Kidney epithelial cell (primary cell): ENCODE measurements at places on chromosomes 11 and 22.

DNA sequence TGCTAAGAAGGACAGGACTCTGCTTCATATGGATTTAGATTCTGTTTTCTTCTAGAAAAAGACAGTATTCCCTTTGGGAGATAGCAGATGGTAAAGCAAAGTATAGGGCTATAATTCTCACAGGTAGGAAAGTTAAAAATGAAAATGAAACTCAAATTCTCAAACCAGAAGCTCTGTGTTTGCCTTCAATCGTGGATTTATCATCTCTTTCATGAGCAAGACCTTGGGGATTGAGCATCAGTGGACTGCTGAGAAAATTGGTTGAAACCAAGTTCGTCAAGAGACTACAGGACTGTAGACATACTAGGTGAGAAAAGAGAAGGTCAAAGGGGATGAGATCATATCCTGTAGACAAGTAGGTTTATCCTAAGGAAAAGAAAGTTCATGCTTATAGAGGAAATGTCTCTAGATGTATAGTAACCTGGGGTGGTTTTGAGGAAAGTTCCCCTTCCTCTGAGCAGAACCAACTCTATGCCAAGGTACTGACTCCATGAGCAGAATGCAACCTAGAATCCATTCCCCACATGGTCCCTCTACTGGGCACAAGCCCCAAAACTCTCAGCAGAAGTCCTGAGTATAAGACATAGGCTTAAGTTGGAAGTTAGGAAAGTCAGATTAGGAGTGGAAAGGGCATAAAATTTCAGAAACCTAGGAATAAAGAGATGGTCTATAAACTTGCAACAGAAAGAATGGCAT lies 46.5 kb downstream of the SLC5A12 start:
- DNase-seq: no peak

DNA sequence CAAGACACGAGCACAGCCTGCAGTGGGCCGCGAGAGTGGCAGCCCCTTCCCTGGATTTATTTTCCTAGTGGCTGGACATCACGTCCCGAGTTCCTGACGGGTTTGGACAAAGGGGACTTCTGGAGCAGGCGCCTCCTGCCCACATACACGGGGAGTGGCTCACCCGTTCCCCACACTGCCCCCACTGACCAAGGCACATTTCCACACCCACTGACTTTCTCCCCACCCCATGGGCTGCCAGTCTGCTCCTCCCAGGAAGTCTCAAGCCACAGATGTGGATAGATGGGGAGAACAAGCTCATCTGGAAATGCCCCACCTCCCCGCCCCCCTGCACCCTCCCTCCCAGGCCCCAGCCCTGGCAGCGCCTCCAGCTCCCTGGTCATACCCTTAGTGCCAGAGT lies 34.0 kb upstream of the FADD start:
- no peak for DNase-seq

DNA sequence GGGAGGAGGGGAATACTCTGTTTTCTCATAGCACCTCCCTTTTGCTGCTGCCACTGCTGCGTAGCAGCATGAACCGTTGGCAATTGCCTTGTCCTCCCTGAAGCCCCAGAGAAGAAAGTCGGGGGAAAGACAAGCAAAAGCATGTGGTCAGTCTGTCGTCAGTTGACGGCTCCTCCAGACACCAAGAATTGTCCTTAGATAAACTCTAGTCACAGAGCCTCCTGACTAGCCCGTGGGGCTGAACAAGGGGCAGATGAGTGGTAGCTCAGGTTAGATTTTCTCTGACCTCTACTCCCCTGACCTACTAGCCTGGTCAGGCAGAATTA lies 126.4 kb upstream of the HSD17B12 start:
- DNase-seq: no peak

DNA sequence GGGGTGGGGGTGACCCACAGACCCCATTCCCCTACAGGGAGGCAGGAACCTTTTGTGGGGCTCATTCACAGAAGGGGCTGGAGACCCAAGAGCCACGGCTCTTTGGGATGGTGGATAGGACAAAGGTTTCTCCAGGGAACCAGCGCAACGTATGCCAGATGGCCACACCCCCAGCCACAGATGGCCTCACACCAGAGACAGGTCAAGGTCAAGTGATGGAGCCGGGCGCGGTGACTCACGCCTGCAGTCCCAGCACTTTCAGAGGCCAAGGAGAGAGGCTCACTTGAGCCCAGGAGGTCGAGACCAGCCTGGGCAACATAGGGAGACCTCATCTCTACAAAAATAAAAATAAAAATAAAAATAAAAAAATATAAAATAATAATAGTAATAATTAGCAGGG lies 17.1 kb upstream of the BRSK2 start:
- DNase-seq: no peak

GRCh38 chr11:119148720-119149017 lies 183 bp upstream of the ABCG4 start:
- DNase-seq: no peak

- DNase-seq: no peak
Measured at GRCh38 chr11:115674176-115674936, 170.1 kb upstream of the CADM1 start.

GRCh38 chr22:29450222-29450621 lies 11.8 kb downstream of the RFPL1 start:
- DNase-seq: no peak

DNA sequence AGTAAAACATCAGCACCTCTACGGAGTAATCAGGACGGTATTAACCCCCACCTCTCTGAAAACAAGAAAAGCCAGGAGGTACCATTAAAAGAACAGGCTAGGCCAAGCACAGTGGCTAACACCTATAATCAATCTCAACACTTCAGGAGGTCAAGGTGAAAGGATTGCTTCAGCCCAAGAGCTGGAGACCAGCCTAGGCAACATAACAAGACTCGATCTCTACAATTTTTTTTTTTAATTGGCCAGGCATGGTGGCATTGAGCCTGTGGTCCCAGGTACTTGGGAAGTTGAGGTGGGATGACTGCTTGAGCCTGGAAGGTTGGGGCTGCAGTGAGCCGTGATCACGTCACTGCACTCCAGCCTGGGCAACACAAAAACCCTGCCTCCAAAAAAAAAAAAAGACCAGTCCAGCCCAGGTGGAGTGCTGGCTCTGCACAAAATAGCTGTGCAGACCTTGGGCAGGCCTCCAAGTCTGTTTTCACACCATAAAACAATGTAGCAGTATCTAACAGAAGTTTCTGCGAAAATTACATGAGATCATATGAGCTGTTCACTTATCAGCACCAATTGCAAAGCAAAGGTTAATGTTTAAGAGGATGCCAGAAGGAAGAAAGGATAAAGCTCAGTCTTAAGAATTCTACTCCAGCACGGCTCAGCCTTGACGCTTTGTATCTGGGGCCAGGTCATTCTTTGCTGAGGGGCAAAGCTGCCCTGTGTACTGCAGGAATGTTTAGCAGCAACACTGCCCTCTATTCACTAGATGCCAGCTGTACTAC lies 14.8 kb downstream of the CHKA start:
- DNase-seq: no peak

- peak; percentile 52 for DNase-seq
Measured at GRCh38 chr11:63564056-63564774, 1.0 kb upstream of the PLAAT2 start.

DNA sequence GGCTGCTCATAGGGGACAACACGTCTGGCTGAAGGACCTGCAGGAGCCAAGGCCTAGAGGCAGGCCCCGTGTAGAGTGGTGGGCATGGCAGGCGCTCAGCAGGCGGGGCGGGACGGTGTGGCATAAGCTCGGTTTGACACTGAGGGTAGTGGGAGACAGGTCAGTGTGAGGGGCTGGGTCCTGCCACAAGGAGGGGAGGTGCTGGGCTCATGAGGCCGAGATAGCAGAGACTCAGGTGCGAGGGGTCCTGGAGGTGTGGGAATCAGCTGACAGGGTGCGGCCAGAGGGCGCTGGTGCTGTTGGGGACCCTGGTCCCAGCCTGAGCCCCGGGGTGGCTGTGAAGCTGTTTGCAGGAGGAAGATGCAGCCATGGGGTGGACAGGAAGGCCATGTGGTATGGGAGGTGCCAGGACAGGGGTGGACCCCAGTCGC lies 6.7 kb downstream of the SLC22A12 start:
- no peak for DNase-seq

DNA sequence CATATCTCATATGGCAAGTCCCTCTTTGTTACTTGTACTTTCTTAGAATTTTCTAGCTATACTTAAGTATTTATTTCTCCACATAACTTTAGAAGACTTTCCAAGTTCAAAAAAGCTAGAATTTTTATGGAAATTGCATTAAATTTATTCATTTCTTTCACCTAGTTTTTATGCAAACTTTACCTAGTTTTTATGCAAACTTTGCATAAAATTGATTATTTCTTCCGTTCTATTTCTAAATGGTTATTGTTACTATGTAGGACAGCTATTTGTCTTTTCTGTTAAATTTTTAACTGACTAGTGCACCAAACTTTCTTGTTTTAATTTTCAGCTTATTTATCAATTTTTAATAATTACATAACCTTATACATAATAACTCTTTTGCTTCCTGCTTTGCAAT lies 3.2 kb upstream of the CREBZF start:
- DNase-seq: no peak

GRCh38 chr11:28132548-28132947 lies 24.4 kb downstream of the METTL15 start:
- no peak for DNase-seq

- DNase-seq: no peak
Measured at GRCh38 chr11:32704261-32704660, 90.2 kb downstream of the CCDC73 start.

GRCh38 chr11:117670443-117670842 lies 126.6 kb downstream of the DSCAML1 start:
- DNase-seq: no peak

GRCh38 chr22:45885171-45885840 lies 91.7 kb downstream of the WNT7B start:
- no peak for DNase-seq

GRCh38 chr11:131999955-132000354 lies 629.5 kb downstream of the NTM start:
- DNase-seq: no peak

DNA sequence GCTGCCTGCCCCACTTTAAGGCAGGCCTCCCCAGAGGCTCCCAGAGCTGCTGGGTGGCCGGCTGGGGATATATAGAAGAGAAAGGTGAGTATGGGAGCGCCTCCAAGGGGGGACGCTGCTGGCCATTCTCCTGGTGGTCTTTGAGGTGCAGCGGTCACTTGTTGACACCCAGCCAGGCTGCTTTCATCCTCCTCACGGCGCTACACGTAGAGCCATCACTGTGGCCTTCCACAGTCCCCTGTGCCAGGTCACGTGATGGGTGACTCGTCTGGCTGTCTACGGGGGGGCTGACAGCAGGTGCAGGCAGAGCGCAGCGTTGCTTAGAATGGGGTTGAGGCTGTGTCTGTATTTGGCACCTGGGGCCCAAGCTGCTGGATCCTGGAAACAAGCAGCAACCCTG lies 1.9 kb downstream of the ACR start:
- DNase-seq: no peak

DNA sequence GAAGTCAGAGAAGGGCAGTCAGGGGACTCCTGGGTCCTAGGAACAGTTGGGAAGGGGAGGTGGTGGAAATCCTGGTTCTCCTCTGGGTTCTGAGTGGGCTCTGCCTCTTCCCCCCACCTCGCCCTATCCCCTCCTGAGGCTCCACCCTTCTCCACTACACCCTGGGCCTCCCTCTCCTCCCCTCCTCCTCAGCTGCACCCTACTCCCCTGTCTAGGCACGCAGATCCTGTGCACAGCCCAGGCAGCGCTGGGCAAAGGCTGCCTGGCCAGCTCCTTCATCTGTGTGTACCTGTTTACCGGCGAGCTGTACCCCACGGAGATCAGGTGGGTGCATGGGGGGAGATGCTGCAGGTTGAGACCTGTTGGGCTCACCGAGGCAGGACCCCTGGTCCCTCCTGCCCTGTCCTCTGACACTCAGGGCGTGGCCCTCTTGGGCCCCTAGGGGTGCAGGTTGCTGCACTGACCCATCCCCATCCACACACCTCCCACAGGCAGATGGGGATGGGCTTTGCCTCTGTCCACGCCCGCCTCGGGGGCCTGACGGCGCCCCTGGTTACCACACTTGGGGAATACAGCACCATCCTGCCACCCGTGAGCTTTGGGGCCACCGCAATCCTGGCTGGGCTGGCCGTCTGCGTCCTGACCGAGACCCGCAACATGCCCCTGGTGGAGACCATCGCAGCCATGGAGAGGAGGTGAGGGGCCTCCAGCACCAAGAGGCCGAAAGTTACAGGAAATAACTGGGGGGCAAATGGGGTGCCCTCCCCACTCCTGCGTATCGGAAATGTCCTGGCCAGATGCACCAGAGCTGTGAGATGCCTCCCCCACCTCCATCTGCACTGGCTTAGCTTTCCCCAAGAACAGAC lies 25.3 kb upstream of the POLA2 start:
- DNase-seq: no peak

DNA sequence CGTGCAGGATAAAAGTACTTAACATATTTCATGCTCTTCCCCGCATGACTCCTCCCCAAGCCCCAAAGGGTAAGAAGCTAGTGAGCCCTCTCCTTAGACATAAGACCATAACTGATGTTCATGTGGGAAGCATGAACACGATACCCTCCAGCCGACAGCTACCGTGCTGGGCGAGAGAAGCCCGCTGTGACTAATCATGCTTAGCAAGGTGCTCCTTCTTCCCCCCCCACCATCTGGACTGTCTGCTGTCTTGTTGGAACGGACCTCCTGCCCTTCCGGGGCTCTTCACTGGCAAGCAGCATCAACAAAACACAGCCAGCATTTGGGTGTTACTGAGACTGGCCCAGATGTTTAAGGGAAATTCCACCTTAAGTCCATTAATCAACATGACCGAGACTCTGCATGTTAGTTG lies 200.6 kb downstream of the DBX1 start:
- no peak for DNase-seq

DNA sequence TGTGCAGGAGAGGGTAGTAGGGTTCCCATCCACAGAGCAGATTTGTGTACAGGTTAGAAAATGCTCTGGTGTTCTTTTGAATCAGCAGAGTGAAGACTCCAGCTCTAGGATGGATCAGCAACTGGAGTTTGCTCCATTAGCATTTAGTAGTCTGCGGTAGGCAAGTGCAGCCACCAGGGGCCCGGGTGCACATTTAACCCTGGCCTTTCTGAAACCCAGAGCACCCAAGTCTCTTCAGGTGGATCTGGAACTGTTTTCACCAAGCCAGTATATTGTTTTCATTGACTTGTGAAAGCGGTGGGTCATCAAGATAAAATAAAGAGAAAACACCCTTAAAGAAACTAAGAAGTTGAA lies 100.8 kb upstream of the CLPB start:
- no peak for DNase-seq

GRCh38 chr11:63986156-63986931 lies at the start of gene OTUB1:
TSS of gene OTUB1 (plus strand) at chr11:63986438. CDS start at chr11:63986457, 19 bp downstream.
- DNase-seq: peak; percentile 71

DNA sequence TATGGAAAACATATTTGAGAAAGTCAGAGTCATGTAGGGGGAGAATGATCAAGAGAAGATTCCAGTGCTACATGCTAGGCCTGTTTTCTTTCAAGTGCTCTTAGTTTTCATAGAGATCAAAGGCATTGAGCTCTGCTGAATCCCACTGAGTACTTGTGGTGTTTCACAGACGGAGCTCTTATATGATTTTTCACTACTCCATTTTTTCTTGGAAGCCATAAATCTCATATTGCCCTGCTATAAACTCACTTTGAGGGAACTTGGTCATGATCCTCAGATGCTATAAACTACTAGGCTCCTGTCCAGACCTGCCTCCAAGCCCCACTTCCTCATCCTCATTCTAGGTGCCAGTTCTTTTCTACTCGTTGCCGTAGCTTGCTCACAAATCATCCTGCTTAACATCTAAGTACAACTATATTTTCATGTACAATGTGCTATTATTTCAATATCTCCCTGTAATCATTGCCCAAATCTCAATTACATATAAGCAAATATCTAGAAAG lies 180.8 kb upstream of the CCDC179 start:
- DNase-seq: no peak

- no peak for DNase-seq
Measured at GRCh38 chr11:83835423-83835822, 549.3 kb upstream of the CCDC90B start.

GRCh38 chr11:26860091-26860780 lies 133.7 kb upstream of the FIBIN start:
- no peak for DNase-seq
